ENCODE measurements at places on chromosomes 11 and 22. TPM values are rescaled to one million over a fixed set of nuclear protein-coding genes. Genes with fewer than 3 reads are reported as not detected.

The MS4A2 gene
- total RNA-seq = 0.55 TPM

The ENTHD1 gene
- total RNA-seq = not detected

The HEPN1 gene
- not detected for total RNA-seq

- no peak for DNase-seq
Measured at GRCh38 chr11:119672597-119672996, 56.4 kb downstream of the NECTIN1 start.

- no peak for DNase-seq
Measured at GRCh38 chr11:37951996-37952395, 1354.0 kb upstream of the RAG2 start.

DNA sequence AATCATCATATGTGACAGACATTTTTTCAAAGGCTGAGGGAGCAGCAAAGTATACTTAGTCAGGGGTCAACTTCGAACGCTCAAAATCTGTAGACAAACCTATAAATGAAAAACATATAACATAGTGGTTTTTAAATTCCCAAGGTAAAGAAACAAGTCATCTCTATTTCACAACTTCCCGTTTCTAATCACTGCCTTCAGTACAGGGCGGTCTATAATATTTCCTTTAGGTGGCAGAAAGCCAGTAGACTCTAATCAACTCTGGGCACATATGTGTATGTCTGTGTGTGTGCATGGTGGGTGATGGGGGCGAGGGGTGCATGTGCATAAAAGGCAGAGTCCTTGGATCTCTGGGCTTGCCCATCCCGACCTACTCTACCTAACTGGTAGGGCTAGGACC is 55.0 kb upstream of the ARFGAP3 start:
- DNase-seq = no peak

The OR51B4 gene
- not detected for total RNA-seq

- no peak for DNase-seq
Measured at GRCh38 chr22:21710156-21710555, 25.4 kb downstream of the YPEL1 start.

The BEST1 gene
- 1.6 TPM for total RNA-seq

The GRAMD1B gene
- 3.1 TPM for total RNA-seq

- no peak for DNase-seq
Measured at GRCh38 chr11:7690648-7691047, 15.6 kb downstream of the OVCH2 start.

DNA sequence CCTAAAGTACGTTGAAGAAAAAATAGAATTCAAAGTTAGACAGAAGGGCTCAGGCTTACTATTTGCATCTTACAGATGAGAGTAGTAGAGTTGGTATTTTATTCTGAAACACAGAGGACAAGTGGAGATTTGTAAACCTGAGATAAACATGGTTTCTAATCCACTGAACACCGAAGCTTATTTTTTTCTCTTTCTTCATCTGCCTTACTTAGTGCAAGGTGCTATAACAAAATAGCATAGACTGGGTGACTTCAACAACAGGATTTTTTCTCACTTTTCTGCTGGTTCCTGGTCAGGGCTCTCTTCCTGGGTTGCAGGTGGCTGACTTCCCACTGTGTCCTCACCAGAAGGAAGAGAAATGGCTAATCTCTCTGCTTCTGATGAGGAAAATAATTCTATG is 2.1 kb upstream of the HBG1 start:
- no peak for DNase-seq

GRCh38 chr22:40703174-40703573 is 23.9 kb downstream of the MCHR1 start:
- no peak for DNase-seq

DNA sequence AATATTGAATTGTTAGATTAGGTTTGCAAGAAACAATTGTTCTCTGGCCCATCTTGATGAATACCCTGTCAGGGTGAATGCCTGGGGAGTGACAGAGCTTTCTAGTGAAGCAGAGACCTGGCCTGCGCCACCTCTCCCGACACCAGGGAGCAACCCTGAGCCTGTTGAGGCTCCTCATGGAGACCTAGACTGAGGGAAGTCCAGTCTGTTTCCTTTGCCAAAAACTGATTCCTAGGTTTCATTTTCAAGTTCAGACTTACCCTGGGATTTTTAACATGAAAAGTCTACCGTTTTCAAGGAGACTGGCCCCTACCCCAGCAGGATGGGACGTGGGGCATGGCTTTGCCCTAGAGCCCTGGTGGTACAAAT is 173.7 kb upstream of the SORL1-AS1 start:
- no peak for DNase-seq

GRCh38 chr22:48104102-48104738 is 1341.8 kb downstream of the TBC1D22A start:
- no peak for DNase-seq

- DNase-seq = peak; percentile 3
Measured at GRCh38 chr11:2294926-2295290, 6.8 kb downstream of the C11orf21 start.

The FOSL1 gene
- 1.8 TPM for total RNA-seq

DNA sequence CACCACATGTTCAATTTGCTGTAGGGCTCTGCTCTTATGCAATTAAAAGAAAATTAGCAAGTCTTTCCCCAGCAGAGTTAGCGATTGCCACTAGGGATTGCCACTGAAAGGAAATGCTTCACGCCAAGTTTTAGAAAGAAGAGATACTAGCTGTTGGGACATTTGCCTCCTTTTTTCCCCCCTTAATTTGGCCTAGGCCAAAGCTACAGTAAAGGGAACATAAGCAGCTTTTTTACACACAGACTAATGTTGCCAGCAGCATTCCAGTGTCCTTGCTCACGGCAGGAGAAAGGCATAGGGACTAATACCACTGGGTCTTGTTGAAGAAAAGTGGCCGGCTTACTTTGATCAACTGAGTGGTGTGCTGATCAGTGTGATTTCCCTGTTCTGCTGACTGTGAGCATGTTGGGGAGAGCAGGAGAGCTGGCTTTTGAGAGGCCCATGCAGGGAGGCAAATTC is 71.2 kb downstream of the PHF21A start:
- DNase-seq = no peak

GRCh38 chr11:79089601-79090000 is 351.2 kb downstream of the TENM4 start:
- no peak for DNase-seq

DNA sequence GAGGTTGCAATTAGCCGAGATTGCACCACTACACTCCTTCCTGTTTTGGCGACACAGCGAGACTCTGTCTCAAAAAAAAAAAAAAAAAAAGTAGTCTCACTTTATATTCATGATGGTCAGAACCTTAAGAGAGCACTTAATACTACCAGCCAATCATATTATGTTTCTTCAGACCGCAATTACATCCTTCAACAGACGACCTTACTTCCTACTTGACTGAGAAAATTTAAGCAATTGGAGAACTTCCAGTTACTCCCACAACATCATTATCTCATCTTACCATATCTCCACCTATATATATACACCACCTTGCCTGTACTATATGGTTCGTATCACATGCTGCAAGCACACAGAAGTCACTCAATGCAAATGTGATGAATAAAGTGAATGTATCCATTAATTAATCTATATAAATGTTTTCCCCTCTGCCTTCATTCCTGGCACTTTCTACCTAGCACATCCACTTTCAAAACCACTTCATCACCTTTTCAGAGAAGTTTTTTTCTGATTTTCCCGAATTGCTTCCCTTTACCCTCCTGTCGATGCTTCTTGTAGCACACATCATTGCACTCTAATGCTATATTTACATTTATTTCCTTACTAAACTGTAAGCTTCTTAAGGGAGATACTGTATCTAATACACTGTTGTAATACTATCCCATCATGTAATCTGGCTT is 13.8 kb downstream of the ATP5MG start:
- DNase-seq = no peak

The ART5 gene
- not detected for total RNA-seq

The SCN3B gene
- 0.43 TPM for total RNA-seq

The KCNJ1 gene
- not detected for total RNA-seq

DNA sequence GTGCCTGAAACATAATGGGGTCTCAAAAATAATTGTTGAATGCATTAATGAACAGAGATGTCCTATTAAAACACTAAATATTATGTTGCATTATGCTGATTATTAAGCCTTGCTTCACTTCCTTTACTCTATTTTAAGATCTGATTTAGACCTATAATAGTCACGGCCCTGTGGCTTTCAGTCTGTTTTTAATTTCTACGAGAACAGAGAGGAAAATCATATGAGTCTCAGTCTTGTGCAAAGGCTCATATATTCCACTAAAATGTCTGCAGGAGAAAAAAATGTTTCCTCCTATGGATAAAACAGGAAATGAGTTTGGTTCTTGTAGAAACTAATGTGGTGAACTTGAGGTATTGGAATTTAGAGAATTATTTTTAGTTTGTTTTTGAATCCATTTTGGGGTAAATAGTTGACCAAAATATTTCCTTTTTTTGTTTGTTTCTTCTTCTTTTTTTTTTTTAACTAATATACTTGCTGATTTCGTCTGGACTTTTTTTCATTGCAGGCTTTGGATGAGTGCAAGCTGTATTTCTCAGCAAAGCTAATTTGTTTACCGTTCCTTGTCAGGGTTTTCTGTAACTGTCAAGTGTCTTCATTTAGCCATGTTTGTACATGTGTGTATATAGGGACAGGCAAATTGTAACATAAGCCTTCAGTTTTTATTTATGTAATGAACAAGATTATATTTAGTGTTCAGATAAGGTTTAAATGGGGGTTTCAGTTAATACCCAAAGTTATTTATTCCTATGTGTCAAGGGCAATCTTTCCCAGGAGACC is 139.1 kb upstream of the DDI1 start:
- no peak for DNase-seq

DNA sequence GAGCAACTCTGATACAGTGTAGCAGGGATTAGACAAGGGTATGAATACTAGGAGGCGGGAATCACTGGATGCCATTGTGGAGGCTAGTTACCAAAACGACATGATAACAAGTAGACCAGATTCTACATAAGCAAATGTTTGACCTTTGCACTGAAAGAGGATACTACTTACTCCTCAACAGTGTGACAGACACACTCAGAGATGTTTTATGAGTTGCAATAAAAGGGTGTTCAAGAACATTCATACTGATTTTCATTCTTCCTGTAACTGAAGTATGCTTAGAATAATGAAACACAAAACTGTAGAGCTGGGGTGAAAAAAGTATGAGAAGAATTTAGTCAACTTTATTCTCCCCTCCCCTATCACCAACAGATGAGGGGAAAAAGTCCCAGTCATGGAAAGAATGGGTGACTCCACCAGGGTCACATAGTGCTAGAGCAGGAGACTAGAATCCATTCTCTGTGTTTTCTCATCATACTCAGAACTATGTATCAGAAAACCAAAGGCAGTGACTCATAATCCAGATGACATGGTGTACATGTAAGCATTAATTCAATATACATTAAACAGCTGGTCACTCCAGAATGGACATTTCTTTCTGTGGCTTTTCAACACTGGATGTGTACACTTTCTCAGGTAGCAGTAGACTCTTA is 32.8 kb downstream of the ARHGAP20 start:
- DNase-seq = no peak

The AQP11 gene
- total RNA-seq = 4.0 TPM

The FOLH1 gene
- 1.2 TPM for total RNA-seq

DNA sequence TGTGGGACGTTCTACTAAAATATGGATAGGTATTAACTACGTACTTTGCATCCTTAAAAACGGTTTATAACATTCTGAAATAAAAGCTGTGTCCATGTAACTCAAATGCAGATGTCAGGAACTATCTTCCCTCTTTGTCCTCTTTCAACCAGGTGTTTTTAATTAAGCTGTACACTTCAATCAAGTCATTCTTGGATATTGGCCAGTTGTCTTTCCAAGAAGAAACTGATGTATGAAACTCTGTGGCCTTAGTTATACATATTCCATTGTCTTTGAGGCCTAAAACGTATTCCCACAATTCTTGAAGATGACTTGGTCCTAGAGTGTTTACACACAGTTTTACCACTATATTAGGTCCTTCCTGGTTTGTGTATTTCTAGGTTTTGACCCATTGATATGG is 249.0 kb upstream of the CNTN5 start:
- no peak for DNase-seq

The ANO5 gene
- total RNA-seq = 11.2 TPM

DNA sequence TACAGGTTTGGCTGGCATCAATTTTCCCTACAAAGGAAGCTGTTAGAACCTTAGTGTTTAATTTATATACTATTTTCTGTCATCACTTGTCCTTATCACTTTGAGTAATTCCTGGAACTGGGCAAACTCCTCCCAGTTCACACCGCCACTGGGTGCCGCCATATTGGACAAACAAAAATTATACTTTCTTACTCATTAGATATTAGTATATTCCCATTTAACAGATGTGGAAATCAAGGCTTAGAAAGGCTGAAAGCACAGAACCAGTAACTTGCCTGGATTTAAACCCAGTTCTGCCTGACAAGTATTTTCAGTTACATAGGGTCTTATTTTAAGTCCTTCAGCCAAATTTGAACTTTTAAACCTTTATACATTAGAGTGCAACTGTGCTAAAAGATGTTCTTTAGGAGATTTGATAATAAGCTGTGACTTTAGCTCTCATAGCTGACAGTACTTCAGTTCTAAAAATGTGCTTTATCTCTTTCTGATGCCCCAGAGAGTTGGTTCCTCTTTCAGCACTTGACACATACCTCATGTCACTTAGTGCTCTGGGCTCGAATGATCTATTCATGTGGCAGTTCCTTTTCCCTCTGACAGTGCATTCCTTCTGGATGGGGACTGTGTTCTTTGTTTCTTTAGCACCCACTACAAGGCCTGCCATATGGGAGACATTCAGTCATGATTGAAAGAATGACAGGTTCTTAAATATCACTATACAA is 25.4 kb downstream of the COA4 start:
- DNase-seq = no peak

- no peak for DNase-seq
Measured at GRCh38 chr11:121614636-121615240, 162.0 kb upstream of the SORL1-AS1 start.

- no peak for DNase-seq
Measured at GRCh38 chr11:9232482-9232881, 32.7 kb downstream of the DENND5A start.

- no peak for DNase-seq
Measured at GRCh38 chr11:77557553-77557952, 32.2 kb upstream of the AQP11 start.

The RFPL2 gene
- total RNA-seq = not detected

DNA sequence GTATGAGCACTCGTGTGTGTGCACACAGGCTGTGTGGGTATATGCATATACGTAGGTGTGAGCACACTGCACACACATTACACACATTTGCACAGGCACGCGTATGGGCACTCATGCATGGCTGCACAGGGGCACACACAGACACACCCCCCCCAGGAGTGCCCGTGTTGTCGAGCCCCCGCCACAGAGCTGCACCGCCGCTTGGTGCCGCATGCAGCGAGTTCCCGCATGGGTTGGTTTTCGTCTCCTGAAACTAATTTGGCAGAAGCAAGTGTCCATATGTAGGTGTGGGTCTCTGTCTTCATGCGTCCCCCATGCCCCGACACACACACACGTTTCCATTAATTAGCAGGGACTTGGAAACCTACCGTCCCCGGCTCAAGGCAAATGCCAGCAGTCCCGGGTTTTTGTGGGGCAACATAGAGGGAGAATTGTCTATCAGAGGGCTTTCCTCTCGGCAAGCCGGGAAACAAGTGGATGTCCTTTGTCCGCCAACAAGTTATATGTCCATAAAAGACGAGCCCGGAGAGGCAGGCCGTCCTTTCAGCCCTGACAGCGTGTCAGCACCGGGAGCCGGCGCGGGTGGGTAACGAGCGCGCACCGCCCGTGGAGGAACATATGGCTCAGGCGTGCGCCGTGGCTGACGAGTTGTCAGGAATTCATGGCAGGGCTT is 1291.7 kb downstream of the BRD1 start:
- DNase-seq = no peak

The ANKK1 gene
- 0.15 TPM for total RNA-seq

Data from left colon (tissue), 2 donors.